NCI-H446 (cell line): ENCODE measurements at places on chromosomes 2 and 18.

- DNase-seq: no peak
These were observed 86.7 kb downstream of the ITSN2 start for GRCh38 chr2:24273598-24273997.

- DNase-seq: no peak
These were observed 106.1 kb downstream of the COLEC12 start for GRCh38 chr18:394262-394986.

DNA sequence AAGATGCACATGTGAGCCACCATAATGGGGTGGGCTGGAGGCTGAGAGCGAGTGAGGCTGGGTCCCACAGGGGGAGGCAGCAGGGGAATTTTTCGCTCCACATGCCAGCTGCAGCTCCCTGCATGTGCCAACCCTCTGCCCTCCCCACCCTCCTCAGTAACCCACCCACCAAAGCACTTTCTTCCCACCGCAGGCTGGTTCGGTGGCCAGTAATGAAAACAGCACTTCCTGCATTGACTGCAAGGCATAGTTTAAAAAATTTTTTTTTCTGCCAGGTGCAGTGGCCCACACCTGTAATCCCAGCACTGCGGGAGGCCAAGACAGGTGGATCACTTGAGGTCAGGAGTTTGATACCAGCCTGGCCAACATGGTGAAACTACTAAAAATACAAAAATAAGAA is 147.5 kb upstream of the TTC39C start:
- DNase-seq: no peak

GRCh38 chr18:66872277-66872676 is 268.4 kb upstream of the CDH19 start:
- DNase-seq: no peak
